GM23248 (cell line): ENCODE measurements at places on chromosomes 11 and 22. TPM values are rescaled to one million over a fixed set of nuclear protein-coding genes. Genes with fewer than 3 reads are reported as not detected.
A peak's percentile ranks its signal among the peaks of the same experiment; 100 is the strongest.

DNA sequence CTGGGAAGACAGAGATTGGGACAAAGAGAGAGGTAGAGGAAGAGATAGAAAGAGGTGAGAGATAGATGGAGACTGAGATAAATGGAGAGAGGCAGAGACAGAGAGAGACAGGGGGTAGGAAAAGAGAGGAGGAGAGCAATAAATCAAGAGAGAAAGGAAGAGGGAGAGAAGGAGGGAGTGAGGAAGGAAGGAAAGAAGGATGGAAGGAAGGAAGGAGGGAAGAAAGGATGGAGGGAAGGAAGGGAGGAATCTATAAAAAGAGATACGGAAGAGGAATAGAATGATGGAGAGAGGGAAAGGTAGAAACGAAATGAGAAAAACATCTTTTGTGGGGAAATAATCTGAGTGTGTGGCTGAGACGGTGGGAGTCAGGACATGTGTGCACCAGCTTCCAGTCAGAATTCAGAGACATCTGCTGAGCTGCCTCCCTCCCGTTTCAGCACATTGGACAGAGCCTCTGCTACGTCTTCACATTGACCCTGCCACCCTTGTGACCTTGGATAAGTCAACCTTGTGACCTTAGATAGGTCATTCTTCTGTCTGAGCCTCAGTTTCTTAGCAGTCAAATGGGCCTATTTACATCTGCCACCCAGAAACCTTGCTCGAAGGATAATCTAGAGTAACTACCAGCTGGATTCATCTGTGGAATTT lies 417.8 kb downstream of the MIAT start:
- no peak overlapping the region for H3K4me3 ChIP-seq
- H3K36me3 ChIP-seq, result no peaks in the 10 kb centered on the region
- DNase-seq, result peak; percentile 26
- H3K27ac ChIP-seq, result no peak overlapping the region

- H3K4me1 ChIP-seq, result no peaks in the 10 kb centered on the region
- DNase-seq, result no peak
- H3K27me3 ChIP-seq, result no peaks in the 10 kb centered on the region
- no peaks in the 10 kb centered on the region for H3K36me3 ChIP-seq
Measured at GRCh38 chr11:116278076-116278475, 494.7 kb downstream of the BUD13 start.

DNA sequence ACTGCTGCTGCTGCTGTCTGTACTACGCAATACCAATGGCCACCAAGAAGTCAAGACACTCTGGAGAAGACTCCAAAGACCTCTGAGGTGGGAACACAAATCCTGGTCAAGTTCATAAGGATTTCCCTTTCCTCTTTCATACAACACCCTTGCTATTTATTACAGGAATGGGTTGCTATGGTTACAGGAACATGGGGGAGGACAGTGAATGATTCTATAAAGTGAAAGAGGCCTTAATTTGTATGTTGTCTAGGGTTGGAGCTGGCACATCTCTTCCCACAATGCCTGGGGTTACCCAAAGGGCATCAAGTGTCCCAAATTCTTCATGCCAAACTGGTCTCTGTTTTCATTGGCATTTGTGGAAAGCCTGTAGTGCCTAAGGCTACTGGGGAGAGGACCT lies 11.4 kb upstream of the SEC14L3 start:
- no peaks in the 10 kb centered on the region for H3K36me3 ChIP-seq
- H3K27ac ChIP-seq, result no peak overlapping the region
- peaks cover 13% of the 10 kb centered on the region; the same call in 1 of the 2 replicates for H3K4me1 ChIP-seq
- no peaks in the 10 kb centered on the region for H3K27me3 ChIP-seq
- peak; percentile 32 for DNase-seq

GRCh38 chr11:119937412-119937811 lies 200.5 kb downstream of the TRIM29 start:
- H3K27me3 ChIP-seq, result peaks cover 34% of the 10 kb centered on the region; the same call in 1 of the 2 replicates
- H3K4me3 ChIP-seq, result no peak overlapping the region
- no peak overlapping the region for H3K27ac ChIP-seq
- DNase-seq, result no peak
- H3K4me1 ChIP-seq, result no peaks in the 10 kb centered on the region
- H3K36me3 ChIP-seq, result no peaks in the 10 kb centered on the region

DNA sequence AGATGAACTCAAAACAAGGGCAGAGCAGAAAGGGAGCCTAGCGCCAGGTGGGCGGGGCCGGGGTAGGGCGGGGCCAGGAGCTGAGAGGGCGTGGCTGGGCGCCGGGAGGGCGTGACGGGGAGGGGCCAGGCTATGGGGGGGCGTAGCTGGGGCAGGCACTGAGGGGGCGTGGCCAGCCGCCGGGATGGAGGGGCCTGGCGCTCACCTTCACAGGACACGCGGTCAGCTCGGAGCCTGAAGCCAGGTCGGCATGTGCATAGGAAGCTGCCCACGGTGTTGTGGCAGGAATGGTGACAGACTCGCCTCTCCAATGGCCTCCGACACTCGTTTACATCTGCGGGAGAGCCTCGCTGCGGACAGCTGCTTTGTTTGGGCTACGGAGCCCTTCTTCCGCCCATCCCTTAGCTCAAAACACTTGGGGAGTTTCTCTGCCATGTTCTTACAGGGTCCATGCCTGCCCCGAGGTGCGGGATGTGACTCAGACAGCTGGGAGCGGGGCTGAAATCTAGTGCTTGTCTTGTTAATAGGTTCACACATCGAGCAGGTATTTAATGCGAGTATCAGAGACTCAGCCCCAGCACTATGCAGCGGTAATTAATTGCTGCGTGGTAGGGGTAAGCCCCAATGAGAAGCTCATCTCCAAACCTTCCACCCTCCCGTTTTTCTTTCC lies 13.4 kb downstream of the VWCE start:
- no peak overlapping the region for H3K27ac ChIP-seq
- no peaks in the 10 kb centered on the region for H3K4me1 ChIP-seq
- no peak overlapping the region for H3K4me3 ChIP-seq
- no peaks in the 10 kb centered on the region for H3K36me3 ChIP-seq

DNA sequence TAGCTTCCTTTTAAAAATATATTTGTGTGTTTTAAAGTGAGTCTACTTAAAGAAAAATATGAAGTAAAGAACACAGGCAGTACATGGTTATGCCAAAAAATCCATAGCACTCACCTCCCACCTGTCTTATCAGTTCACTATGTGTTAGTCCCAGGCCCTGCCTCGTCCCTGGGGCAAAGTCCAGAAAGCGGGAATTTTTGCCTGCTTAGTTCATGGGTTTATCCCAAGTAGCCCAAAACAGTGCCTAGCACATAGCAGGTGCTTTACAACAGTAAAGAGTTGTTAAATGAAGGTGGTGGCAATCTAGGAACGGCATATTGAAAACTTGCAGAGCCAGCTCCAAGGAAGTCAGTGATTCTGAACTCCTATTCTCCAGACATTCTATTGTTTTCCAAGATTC lies 154.0 kb downstream of the MN1 start:
- H3K4me3 ChIP-seq, result no peak overlapping the region
- H3K27ac ChIP-seq, result no peak overlapping the region
- no peaks in the 10 kb centered on the region; the same call in 1 of the 2 replicates for H3K27me3 ChIP-seq

DNA sequence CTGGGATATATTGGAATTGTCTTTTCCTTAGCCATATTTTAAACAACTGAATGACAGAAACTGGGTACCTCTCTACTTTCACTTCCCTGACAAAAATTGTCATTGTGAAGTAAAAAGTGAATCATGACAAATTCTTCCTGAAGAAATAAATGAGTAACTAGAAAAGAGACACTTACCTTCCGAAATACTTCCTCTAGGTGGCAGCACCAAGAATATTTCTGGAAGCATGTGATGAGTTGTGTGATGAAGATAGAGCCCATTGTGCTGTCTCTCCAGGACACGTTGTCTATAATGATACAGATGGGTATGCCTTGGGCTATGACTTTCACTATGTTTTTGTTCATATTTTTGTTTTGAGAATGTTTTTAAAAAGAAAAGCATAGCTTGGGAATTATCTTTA lies 21.5 kb downstream of the CASP4 start:
- H3K36me3 ChIP-seq, result peaks cover 68% of the 10 kb centered on the region
- no peaks in the 10 kb centered on the region for H3K27me3 ChIP-seq
- peak; percentile 69 for DNase-seq

GRCh38 chr22:26401726-26402125 lies 27.3 kb upstream of the ASPHD2 start:
- H3K36me3 ChIP-seq, result no peaks in the 10 kb centered on the region
- no peak overlapping the region for H3K27ac ChIP-seq
- no peak overlapping the region for H3K4me3 ChIP-seq
- H3K4me1 ChIP-seq, result peaks cover 5% of the 10 kb centered on the region; the same call in 1 of the 2 replicates
- no peak for DNase-seq

- no peaks in the 10 kb centered on the region for H3K27me3 ChIP-seq
- H3K27ac ChIP-seq, result peak overlapping the region; percentile 80
- DNase-seq, result peak; percentile 46
- H3K4me1 ChIP-seq, result peaks cover 20% of the 10 kb centered on the region
Measured at GRCh38 chr22:26484360-26484706, 656 bp downstream of the SRRD start.

DNA sequence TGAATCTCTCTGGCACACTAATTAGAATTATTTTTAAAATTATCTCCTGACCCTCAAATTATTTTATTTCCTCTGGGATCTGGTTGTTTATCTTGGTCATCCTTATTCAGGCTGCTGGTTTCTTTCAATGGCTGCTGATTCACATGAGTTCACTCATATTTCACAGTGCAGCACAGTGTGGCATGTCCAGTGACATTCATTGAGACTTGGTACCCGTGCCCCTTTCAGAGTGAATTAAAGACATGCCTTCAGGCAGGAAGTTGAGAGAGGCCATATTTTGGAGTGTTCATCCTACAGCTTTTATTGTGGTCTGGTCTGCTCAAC lies 13.5 kb downstream of the DCPS start:
- no peaks in the 10 kb centered on the region for H3K36me3 ChIP-seq
- H3K27me3 ChIP-seq, result no peaks in the 10 kb centered on the region
- H3K4me1 ChIP-seq, result peaks cover 33% of the 10 kb centered on the region
- peak overlapping the region; percentile 67 for H3K4me3 ChIP-seq

DNA sequence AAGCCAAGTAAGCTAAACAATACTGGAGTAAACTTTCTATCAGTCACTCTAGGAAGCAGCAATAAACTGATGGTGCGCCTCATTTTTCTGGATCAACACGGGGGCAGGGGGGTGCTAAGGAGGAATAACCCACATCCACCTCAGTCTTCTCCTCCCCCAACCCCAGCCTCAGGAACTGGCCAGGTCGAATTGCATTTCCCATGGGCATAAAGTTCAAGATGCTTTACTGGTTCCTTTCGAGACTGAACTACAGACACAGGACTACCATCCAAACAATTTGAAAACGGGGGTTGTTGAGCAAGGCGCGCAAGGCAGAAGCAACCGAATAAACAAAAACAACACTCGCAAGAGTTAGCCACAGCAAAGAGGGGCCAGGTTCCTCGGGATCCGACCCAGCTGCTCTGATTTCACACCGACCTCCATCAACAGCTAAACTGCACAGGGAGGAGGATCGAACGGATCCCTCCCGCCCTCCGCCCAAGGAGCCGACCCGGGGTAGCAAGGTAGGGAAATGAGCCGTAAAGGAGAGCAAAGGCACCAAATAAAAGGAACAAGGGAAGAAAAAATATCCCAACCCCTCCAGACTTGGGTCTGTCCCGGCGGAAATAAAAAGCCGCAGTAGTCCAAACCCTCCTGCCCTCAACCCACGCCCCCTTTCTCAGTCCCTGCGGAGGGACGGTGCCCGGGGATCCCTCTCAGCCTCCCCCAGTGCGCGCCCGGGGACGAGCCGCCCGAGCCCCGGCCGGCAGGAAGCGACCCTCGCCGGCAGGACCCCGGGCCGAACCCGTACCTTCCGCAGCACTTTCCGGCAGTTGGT lies 801 bp downstream of the SESN3 start:
- H3K36me3 ChIP-seq, result no peaks in the 10 kb centered on the region
- H3K27me3 ChIP-seq, result no peaks in the 10 kb centered on the region
- H3K27ac ChIP-seq, result peak overlapping the region; percentile 24; the same call in 1 of the 2 replicates
- H3K4me3 ChIP-seq, result peak overlapping the region; percentile 97
- DNase-seq, result peak; percentile 55

GRCh38 chr11:71342951-71343827 lies 90.8 kb upstream of the SHANK2 start:
- H3K27me3 ChIP-seq, result peaks cover 56% of the 10 kb centered on the region
- no peak overlapping the region for H3K27ac ChIP-seq
- H3K4me3 ChIP-seq, result no peak overlapping the region
- H3K36me3 ChIP-seq, result no peaks in the 10 kb centered on the region
- DNase-seq, result peak; percentile 45

GRCh38 chr22:49517211-49517610 lies 310.5 kb downstream of the BRD1 start:
- H3K27me3 ChIP-seq, result no peaks in the 10 kb centered on the region
- no peaks in the 10 kb centered on the region for H3K4me1 ChIP-seq
- no peak for DNase-seq
- H3K4me3 ChIP-seq, result no peak overlapping the region

DNA sequence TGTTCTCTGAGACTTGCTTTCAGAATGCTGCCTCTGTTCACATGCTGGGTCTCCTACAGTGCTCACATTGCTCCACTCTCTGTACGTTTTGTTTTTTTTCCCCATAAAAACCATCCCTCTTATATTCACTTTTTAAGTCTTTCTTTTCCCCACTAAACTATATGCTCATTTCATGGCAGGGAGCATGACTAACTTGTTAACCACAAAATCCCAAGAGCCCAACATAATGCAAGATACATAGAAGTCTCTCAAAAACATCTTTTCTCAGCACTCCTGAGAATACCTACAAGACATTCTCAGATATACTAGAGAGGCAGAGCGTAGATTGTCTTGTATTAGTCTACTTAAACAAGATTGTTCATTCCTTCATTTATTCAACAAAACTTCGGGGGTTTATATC lies 73.3 kb downstream of the FAM76B start:
- no peak overlapping the region for H3K27ac ChIP-seq
- H3K4me3 ChIP-seq, result no peak overlapping the region
- no peaks in the 10 kb centered on the region for H3K36me3 ChIP-seq
- no peaks in the 10 kb centered on the region; the same call in 1 of the 2 replicates for H3K27me3 ChIP-seq
- peaks cover 16% of the 10 kb centered on the region for H3K4me1 ChIP-seq

- H3K4me1 ChIP-seq, result peaks cover 34% of the 10 kb centered on the region
- H3K27ac ChIP-seq, result peak overlapping the region; percentile 79; the same call in 1 of the 2 replicates
- no peaks in the 10 kb centered on the region for H3K36me3 ChIP-seq
Measured at GRCh38 chr11:85884581-85885021, 29.4 kb downstream of the CCDC83 start.

The SEC14L3 gene
- total RNA-seq, result not detected in 2 replicates

The POTEH gene
- total RNA-seq, result not detected in 2 replicates

The FAT3 gene
- total RNA-seq, result 1.9 TPM in 2 replicates

The OR51I2 gene
- not detected in 2 replicates for total RNA-seq

The MMP3 gene
- total RNA-seq, result 16.1 and 19.1 TPM in 2 replicates

The TSGA10IP gene
- total RNA-seq, result 0.13 TPM in 1 of 2 replicates, not detected in the other

The CASP4 gene
- 111 and 114 TPM in 2 replicates for total RNA-seq
